Activated T-cell treated with anti-CD3 and anti-CD28 coated beads, Interleukin-2, amount 50 U/mL, for 48 hours (primary cell): ENCODE measurements at places on chromosomes 11 and 22.

- DNase-seq = no peak
Measured at GRCh38 chr11:2577991-2578928, 121.5 kb downstream of the KCNQ1OT1 start.

DNA sequence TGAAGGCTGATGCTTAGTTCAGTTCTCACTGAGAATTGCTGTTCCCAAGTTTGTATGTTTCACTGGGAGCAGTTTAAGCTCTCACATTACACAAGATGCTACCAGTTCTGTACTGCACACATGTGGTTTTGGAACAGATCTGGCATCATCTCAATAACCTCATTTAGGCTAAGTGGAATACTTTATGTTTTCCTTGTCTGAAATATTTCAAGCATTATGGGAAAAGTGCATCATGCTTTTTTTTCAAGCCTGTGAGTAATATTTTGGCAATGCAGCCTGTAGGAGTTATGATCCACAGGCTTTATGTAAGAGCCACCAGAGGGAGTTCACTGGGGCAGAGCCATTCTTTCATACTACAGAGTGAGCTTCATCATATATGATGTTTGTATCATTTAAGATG, 141.5 kb downstream of the OR4C45 start:
- no peak for DNase-seq

- no peak for DNase-seq
Measured at GRCh38 chr11:105274631-105275030, 135.1 kb upstream of the CARD18 start.

DNA sequence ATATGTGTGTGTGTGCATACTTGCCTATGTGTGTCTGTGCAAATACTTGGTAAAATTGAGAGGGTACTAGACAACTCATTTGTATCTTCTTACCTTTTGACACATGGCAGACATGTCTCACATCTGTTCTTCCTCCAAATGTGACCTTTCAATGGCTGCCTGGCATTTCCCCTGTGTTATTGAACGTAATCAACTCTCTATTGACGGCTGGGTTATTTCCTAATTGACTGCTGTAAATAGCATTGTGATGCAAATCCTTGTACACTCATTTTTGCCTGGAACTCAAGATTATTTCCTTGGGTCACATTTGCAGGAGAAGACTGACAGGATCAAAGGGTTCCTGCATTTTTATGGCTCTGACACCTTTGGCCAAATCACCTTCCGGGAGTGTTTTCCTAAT, 37.4 kb downstream of the KCNQ1 start:
- no peak for DNase-seq

GRCh38 chr11:33478111-33478573, 221.0 kb downstream of the HIPK3 start:
- DNase-seq = no peak

DNA sequence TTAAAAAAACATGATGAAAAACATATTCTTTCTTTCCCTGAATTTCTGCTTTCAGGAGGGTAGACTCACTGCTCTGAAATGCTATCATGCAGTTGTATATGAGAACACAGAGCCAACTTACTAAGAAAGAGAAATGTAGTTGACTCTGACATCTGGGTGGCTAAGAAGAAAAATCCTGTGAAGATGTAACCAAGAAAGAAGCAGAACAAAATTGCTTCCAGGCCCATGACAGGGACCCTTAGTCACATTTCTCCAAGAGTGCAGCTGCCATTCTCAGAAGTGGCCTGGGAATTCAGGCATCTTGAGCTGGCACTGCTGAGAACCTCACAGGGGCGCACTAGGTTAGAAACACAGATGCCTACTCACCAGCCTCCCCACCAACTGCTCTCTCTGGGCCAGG, 73.6 kb downstream of the RPL27A start:
- no peak for DNase-seq

- DNase-seq = no peak
Measured at GRCh38 chr11:74520927-74521665, 27.6 kb upstream of the LIPT2 start.

DNA sequence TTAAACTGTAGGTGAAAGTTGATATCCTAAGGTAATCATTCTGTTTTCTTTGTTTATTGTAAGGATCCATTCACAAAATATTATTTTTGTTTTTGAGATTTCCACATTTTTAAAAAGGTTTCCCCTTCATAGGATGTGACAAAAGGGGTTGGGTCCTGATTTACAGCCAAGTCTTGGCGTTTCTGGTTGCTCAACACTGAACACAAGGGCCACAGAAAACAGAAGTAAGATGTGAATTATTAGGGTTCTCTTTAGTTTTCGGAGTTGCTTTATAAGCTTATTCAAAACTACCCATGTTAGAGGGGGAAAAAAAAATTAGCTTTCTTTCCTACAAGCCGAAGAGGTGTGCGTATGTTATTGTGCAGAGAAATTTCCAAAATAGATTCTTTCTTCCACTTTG, 30.0 kb upstream of the FLI1 start:
- no peak for DNase-seq

- no peak for DNase-seq
Measured at GRCh38 chr22:32546496-32546895, 71.9 kb downstream of the FBXO7 start.

GRCh38 chr11:62830904-62831519, 839 bp downstream of the STX5 start:
- DNase-seq = no peak

- no peak for DNase-seq
Measured at GRCh38 chr11:113091481-113091780, 130.2 kb downstream of the NCAM1 start.

GRCh38 chr22:24753914-24754313, 20.6 kb downstream of the PIWIL3 start:
- no peak for DNase-seq

DNA sequence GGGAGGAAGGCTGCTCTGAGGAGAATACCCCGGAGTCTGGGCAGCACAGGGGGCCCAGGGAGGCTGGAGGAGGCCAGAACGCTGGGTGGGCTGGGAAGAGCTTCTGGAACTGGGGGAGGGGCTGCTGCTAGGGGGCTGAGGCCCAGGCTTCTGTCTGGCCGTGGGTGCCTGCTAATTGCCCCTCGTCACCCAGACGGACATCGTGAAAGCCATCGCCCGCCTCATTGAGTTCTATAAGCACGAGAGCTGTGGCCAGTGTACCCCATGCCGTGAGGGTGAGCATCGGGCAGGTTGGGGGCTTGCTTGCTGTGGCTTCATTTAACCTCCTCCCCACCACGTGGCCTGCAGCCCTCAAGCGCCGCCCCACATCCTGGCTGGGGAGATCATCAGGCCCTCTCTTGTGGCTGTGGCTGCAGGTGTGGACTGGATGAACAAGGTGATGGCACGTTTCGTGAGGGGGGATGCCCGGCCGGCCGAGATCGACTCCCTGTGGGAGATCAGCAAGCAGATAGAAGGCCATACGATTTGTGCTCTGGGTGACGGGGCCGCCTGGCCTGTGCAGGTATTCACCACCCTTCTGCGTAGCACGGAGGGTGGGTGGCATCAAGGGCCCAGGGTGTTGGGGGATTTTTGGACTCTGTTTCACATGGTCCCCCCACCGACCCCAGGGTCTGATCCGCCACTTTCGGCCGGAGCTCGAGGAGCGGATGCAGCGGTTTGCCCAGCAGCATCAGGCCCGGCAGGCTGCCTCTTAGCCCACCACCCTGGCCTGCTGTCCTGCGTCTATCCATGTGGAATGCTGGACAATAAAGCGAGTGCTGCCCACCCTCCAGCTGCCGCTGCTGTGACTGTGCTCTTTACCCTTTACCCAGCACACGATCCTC, 5.2 kb downstream of the NDUFV1 start:
- no peak for DNase-seq

DNA sequence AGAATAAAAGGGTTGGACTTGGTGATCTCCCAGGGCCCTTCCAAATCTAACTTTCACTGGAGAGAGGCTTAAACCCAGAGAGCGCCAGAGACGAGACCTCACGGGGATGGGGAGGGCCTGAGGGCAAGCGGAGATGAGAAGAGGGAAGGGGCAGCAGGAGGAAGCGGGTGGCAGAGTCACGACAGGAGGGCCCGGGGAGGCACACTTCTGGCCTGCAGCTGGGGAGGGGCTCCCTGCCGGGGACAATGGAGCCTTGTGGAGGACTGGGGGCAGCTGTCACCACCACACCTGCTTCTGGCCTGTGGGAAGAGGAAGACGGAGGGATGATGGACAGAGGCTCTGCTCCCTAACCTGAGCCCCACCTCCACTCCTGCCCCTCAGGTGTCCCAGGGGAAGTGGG, 40.2 kb downstream of the PDE2A start:
- no peak for DNase-seq

- DNase-seq = no peak
Measured at GRCh38 chr11:18209058-18209457, 27.5 kb downstream of the SAA4 start.

GRCh38 chr11:112961751-112962578, 745 bp downstream of the NCAM1 start:
- peak; percentile 23 for DNase-seq

GRCh38 chr11:11740073-11740702, 101.6 kb upstream of the USP47 start:
- no peak for DNase-seq

- DNase-seq = no peak
Measured at GRCh38 chr11:11247576-11247975, 105.5 kb downstream of the CSNK2A3 start.

DNA sequence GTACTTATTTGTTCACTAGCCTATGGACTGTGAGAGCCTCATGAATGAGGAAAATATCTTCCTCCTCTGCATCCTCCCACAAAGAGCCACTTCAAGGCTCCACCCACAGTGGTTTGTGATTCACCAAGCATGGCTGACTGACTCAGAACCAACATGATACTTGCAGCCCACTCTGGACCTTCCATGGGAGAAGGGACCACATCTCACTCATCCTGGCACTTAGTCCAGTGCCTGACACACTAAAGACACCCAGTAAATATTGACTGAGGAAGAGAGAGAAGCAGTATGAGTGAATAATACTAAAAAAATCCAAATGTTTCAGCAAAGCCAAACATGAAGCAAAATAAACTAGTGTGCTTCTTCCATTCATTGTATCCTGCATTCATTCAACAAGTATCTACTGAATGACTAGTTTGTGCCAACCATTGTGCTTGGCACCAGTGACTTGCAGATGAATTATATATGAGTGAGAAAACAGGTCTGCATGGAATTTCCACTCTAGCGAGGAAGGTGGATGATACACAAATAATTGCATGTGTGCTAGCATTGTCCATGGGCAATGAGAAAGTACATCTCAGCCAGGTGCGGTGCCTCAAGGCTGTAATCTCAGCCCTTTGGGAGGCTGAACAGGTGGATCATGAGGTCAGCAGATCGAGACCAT, 54.9 kb upstream of the BLID start:
- DNase-seq = no peak

GRCh38 chr11:122323754-122324421, 207.9 kb upstream of the BLID start:
- no peak for DNase-seq

GRCh38 chr22:43320943-43321900, 21.9 kb downstream of the SCUBE1 start:
- no peak for DNase-seq

DNA sequence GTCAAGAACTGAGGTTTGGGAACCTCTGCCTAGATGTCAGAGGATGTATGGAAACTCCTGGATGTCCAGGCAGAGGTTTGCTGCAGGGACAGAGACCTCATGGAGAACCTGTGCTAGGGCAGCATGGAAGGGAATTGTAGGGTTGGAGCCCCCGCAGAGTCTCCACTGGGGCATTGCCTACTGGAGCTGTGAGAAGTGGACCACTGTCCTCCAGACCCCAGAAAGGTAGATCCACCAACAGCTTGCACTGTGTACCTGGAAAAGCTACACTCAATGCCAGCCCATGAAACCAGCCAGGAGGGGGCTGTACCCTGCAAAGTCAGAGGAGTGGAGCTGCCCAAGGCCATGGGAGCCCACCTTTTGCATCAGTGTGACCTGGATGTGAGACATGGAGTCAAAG, 29.5 kb downstream of the CHST1 start:
- DNase-seq = no peak

DNA sequence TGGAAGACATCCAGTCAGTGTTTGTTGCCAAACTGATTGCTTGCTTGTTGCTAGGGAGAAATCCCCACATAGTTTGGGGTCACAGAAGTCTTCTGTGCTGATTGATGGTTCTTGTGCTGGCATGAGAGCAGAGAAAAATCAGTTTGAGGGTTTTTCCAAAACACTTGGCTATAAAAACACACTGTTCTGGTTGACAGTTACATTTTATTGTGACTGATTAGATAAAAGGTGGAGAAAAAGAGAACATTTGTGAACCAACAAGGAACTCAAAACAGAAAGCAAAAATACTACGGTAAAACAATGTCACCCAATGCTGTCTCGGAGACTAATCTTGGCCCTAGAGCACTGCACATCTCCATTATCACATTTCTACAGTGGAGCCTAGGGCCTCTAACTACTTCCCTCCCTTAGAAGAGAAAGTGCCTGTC, 14.4 kb upstream of the EIF4G2 start:
- DNase-seq = no peak

- no peak for DNase-seq
Measured at GRCh38 chr11:82960779-82961143, 59.2 kb downstream of the DDIAS start.

DNA sequence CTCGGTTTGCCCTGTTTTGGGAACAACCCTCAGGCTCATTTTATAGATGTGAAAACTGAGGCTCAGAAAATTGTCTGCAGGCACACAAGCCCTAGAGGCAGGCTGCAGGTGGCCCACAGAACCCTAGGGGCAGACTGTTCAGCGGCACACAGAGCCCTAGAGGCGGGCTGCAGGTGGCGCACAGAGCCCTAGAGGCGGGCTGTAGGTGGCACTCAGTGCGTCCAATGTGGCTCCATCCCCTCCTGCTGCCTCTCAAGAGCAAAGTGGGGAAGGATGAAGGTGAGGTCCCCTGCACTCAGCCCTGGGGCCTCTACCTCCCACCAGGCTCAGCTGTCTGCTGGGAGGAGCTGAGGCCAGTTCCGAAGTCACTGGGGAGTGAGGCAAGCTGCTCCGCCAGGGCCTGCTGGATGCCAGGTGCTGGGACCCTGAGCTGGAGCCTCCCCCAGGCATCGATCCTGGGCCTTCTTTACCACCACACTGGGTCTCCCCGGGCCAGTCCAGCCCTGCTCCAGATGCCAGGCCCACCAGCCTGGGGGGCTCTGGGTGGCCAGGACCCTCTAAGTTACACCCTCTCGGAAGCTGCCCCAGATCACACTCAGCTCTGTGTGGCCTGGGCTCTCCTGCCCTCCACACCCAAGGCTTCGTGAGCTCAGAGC, 2.3 kb downstream of the ACY3 start:
- DNase-seq = peak; percentile 72

DNA sequence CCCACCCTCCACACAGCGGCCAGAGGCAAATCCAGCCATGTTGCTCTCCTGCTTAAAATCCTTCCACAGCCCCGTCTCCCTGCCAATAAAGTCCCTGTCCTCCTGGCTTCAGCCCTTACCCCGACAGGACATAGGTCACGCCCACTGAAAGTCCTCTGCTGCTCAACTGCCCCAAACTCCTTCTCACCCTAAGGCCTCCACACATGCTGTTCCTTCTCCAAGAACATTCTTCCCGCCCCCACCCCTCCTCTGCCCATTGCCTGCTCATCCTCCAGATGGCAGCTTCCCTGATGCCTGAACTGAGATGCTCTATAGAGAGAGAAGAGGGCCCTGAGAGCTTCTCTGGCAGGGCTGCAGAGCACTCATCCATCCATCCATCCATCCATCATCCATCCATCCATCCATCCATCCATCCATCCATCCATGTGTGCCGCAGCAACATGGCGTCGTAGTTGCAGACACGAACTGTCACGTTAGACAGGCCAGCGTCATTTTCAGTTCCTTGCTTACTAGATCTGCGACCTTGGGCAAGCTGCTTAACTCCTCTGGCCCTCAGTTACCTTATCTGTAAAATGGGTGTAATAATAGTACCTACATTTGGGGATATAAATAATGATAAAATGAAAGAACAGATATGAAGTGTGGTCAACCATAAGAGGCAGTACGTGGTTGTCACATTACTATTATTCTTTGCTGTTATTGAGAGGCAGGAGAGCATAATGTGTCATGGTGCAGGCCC, 9.4 kb downstream of the NPTXR start:
- no peak for DNase-seq
